ENCODE measurements at places on chromosomes 11 and 22. TPM values are rescaled to one million over a fixed set of nuclear protein-coding genes. Genes with fewer than 3 reads are reported as not detected.

Gene SHISA8
- total RNA-seq, result 0.31 TPM

Gene C11orf91
- total RNA-seq, result 1.5 TPM

Gene IGLL5
- not detected for total RNA-seq

Gene SLC22A8
- not detected for total RNA-seq

Gene DDX10
- total RNA-seq, result 35.4 TPM

All from A549 treated with Mapracorat at 1 μM for 4 hours (cell line).